Daoy (cell line): ENCODE measurements at places on chromosomes 6 and 20.
A peak's percentile ranks its signal among the peaks of the same experiment; 100 is the strongest.

GRCh38 chr6:33621711-33622388, 728 bp downstream of the ITPR3 start:
- DNase-seq: peak; percentile 62

DNA sequence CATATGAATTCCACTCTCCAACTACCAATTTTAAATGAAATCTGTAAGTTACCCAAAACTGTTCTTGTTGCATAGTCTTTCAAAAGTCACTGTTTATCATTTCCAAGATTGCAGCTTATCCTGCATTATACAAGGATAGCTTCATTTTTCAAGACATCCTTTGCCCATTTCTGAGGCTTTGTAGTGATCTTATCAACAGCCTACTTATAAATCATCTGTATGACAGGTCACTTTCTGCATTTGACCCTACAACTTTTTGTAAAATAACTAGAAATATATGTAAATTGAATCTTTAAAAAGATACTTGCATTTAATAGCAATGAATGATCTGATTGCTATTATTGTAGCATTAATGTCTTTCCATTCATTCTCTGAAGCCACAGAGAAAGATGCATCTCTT, 521.1 kb downstream of the UTRN start:
- no peak for DNase-seq

DNA sequence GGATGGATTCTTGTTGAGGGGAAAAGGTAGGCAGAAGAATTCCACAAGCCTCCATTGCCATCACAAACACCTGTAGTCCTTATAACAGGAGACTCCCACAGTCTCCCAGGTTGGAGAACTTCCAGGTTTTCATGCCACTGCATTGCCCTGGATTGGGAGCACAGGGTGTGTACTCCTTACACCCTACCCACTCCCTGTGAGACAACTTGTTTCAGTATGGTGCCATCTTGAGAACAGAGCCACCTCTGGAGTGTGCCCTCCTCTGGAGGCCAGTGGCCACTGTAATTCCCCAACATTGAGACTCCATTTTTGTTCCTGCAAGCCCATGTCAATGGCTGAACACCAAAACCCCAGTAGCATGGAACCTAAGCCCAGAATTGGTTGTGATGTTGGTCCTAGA, 123.5 kb upstream of the LAMA2 start:
- DNase-seq: no peak

- no peak for DNase-seq
These were observed 69.0 kb downstream of the DLL1 start for GRCh38 chr6:170221753-170222400.

GRCh38 chr6:9484091-9484490, 930.8 kb downstream of the TFAP2A start:
- no peak for DNase-seq

- peak; percentile 89 for DNase-seq
These were observed 586 bp upstream of the NQO2 start for GRCh38 chr6:2998998-2999617.

- DNase-seq: no peak
These were observed 76.8 kb upstream of the OGFRL1 start for GRCh38 chr6:71211799-71212198.

DNA sequence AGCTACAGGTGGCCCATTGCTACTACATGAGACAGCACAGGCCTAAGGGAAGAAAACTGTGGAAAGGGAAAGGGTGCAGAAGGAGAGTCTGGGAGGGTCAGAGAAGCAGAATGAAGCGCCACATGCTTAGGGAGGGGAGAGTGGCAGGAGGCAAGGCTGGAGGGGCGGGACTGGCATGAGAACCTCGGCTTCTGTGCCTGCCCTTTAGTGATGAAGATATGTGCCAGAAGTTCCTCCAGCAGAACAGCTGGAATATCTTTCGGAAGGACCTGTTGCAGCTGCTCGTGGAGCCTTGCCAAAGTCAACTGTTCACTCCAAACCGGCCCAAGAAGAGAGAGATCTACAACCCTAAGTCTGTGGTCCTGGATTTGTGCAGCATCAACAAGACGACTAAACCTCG, 61.8 kb downstream of the CNBD2 start:
- DNase-seq: no peak

- no peak for DNase-seq
These were observed 48.3 kb downstream of the TRERF1 start for GRCh38 chr6:42403421-42403820.

GRCh38 chr6:18147616-18148015, 7.3 kb downstream of the TPMT start:
- no peak for DNase-seq

DNA sequence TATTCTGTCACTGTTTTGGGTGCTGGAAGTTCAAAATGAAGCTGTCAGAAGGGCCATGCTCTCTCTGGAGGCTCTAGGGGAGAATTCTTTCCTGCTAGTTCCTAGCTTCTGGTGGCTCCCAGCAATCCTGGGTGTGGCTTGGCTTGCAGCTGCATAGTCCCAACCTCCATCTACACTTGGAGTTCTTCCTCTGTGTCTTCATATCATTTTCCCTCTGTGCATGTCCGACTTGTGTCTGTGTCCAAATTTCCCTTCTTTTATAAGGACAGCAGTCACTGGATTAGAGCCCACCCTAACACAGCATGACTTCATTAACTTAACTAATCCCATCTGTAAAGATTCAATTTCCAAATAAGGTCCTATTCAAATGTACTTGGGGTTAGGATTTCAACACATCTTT, 23.3 kb upstream of the ENPP1 start:
- DNase-seq: no peak

GRCh38 chr20:37276494-37277252, 12.8 kb upstream of the MANBAL start:
- DNase-seq: peak; percentile 46

GRCh38 chr6:28974505-28974904, 30.6 kb downstream of the ZNF311 start:
- no peak for DNase-seq

DNA sequence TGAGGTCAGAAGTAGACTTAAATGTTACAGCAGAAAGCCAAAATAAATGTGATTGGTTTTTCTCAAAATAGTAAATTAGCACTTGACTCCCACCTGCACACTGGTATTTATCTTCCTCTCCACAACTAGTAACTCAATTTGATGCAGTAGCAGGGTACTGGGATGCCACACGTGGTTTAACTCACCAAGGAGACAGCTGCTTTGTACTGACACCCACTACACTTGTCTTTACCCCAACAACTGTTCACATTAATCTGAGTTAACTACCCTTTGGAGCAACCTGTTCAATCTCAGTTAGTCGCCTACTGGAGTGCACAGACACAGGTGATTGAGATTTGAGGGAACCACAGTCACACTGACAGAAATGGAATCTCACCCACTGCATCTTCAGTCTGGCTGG, 242.1 kb downstream of the PRKN start:
- no peak for DNase-seq
